ENCODE measurements at places on chromosomes 12 and 14.
A peak's percentile ranks its signal among the peaks of the same experiment; 100 is the strongest.

GRCh38 chr12:49126852-49127763 lies 4.1 kb downstream of the TUBA1B start:
- DNase-seq = no peak

DNA sequence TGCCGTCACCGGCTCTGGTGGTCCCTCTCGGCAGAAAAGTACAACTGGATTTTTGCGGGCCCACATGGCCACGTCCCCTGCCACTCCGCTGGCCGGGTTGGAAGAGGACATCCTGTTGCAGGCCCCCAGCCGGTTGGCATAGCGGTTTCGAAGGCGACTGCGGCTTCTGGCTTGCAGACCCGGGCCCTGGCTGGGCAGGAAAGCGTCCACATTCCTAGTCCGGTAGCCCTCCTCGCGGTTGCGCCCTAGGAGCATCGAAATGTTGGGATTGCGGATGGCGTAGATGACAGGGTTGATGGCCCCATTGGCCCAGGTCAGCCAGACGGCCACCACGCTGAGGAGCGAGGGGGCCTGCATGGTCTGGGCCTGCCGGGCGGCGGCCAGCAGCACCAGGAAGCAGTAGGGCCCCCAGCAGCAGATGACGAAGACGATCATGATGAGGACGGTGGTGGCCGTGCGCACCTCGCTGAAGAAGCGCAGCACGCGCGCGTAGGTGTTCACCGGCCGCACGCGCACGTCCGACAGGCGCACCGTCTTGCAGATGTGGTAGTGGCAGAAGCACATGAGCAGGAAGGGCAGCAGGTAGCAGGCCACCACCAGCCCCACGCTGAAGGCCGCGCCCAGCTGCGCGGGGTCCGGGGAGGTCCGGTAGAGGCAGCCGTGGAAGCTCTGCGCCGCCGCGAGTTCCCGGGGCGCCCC lies 1.2 kb downstream of the GPR135 start:
- DNase-seq = no peak

DNA sequence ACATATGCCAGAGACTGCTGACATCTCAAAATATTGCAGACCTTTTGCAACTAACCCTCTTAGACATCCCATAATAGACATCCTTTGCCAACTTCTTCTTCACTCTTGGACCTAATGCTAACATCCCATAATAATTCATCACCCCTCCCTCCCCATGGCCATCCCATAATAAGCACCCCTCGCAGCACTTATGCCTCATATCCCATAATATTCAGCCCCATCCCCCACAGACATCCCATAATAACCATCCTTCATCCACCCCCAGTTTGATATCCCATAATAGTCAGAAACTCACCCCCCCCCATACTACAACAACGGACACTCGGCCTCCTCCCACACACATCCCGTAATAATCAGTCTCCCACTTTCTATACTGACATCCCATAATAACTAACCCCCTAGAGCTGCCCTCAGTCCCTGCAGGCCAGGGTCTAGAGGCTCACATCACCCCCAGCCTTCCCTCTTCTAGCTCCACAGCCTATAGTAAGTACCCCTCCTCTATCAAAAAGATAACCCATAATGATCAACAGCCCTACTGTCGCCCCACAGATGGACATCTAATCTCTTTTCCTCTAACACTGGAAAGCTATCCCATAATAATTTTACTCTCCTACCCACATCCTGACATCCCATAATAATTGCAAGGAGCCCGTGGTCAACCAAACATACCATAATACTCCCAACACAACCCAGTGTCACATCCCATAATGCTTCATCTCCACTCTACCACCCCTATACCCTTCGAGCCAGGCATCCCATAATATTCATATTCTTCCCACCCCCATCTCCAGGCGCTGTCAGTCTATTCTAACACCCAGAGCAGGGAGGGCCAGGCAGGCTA lies 792 bp upstream of the CHD4 start:
- DNase-seq = peak; percentile 83

DNA sequence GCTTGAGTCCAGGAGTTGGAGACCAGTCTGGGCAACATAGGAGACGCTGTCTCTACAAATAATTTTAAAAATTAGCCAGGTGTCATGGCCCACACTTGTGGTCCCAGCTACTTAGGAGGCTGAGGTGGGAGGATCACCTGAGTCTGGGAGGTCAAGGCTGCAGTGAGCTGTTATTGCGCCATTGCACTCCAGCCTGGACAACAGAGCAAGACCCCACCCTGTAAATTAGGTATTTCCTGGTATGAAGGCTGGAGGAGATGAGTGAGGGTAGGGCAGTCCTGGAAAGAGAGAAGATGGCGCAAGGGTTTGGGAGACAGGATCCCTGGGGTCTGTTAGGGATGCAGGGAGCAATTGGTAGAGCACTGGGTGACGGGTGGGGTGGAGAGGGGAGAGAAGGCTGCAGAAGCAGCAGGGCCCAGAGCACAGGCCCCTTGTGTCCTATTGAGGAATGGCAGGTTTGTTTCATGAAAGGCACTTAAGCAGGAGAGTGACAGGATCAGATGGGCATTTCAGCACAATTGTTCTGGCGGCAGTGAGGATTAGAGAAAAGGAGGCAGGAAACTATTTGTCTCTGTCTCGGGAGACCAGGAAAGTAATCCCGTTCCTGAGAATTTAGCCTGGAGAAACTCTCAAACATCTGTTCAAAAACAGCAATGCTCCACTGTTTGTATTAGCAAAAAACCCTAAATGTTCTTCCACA lies 47.2 kb upstream of the KTN1 start:
- DNase-seq = no peak

DNA sequence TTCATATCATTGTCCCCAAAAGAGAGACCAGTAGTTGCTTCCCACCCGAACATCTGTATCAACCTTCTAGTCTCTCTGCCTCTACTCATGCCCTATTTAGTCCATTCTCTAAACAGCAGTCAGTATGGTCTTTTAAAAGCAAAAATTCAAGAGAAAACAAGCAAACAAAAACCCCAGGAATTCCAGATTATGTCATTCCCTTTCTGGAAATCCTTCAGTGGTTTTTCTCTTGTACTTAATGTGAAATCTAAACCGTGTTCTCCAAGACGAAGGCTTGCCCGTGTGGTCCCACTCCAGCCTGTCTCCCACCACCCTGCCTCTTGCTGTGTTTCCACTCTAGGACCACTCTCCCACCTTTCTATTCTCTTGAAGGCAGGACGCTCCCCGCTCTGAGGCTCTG lies 90.8 kb downstream of the TMEM30B start:
- no peak for DNase-seq

DNA sequence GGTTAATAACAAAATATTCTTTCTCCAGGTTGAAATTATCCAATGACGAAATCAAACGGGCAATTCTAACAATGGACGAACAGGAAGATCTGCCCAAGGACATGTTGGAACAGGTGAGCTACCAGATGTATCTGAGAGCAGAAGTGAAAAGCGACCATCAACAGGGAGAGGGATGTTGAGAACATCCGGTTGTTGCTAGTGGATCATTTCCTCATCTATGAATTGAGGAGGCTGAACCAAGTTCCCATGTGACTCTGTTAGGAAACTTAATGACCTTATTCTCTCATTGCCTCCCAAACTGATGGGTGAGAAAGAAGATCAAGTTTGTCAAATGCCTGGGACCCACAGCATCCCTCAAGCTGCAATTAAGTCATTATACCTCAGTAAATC lies 117.7 kb downstream of the GPR135 start:
- DNase-seq = peak; percentile 95

- peak; percentile 37 for DNase-seq
These were observed 2.2 kb downstream of the PAWR start for GRCh38 chr12:79688376-79689060.

- DNase-seq = peak; percentile 44
These were observed 37.9 kb downstream of the ISCA2 start for GRCh38 chr14:74531467-74531866.

DNA sequence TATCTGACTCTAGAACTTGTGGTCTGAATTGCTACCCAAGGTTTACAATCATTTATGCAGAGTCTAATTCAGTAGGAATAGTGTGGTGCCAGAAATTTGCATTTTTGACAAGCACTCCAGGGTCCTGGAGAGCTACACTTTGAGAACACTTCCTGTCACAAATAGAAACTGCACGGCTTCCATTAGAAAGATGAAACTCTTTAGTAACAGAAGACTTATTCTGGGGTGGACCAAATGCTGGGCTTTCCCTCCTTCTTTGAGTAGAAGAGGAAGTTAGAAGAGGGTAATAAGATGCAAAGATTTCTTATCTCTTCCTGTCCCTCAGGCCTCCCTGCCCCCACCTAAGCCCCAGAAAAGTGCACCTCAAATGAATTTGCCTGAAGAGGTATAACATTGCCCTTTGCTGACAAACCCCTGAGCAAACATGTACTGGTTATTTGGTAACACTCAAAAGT lies 28.4 kb downstream of the DGLUCY start:
- DNase-seq = no peak

DNA sequence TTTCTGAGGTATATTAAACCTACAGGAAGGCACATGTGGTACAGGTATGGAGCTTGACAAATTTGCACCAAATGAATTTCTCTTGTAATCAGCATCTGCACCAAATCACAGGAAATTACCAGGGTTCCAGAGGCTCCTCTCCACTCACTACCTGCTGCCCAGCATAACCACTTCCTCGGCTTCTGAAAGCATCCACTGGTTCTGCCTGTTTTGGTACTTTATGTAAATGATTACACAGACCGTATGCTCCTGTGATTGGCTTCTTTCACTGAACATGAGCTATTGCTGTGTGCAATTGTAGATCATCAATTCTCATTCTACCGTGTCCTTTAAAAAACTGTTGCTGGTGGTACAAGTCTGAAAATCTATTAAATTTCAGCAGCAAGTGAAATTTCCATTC lies 522.1 kb downstream of the TMEM132D start:
- no peak for DNase-seq

DNA sequence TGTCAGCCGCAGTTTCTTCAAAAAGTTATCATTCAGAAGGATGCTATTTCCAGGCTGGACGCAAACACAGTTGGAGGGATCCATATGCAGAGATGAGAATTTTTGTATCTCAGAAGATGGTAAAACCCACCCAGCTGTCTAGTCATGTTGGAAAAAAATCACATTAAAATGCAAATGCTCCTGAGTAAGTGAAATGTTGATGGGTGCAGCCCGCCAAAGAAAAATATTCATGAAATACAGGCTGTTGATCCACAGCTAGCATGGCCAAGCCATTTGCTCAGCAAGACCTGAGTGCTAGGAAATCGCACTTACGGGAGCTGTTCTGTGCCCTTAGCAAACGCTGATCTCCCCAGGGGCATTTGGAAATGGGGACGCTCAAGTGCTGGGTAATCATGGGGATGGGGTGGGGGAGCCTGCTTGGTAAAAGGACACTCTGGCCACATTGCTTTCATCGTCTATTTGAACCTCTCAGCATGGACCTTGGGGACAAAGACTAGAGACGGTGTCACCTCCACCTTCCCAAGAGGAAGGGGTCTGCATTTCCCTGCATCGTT lies 25.7 kb downstream of the TUNAR start:
- DNase-seq = no peak

DNA sequence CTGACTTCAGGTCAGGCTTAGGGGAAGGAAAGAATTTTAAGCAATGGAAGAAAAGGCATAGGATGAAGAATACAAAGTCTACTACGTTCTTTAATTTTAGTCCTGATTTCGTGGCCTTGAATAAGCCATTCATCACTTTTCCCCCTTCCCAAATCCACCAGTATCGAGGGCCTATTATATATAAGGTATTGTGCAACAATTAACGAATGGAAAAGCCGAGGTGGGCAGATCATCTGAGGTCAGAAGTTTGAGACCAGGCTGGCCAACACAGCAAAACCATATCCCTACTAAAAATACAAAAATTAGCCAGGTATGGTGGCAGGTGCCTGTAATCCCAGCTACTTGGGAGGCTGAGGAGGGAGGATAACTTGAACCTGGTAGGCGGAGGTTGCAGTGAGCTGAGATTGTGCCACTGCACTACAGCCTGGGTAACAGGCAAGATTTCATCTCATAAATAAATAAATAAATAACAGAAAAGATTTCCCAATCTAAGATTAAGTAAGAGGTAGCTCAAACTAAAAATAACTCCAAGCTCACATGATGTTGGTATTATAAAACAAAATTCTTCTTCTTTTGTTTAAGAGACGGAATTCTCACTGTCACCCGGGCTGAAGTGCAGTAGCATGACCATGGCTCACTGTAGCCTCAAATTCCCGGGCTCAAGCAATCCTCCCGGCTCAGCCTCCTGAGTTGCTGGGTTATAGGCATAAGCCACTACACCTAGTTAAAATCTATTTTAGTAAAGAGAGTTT lies 58.3 kb upstream of the NR2C1 start:
- DNase-seq = no peak

- no peak for DNase-seq
These were observed 833.1 kb upstream of the SEL1L start for GRCh38 chr14:82366803-82367202.

DNA sequence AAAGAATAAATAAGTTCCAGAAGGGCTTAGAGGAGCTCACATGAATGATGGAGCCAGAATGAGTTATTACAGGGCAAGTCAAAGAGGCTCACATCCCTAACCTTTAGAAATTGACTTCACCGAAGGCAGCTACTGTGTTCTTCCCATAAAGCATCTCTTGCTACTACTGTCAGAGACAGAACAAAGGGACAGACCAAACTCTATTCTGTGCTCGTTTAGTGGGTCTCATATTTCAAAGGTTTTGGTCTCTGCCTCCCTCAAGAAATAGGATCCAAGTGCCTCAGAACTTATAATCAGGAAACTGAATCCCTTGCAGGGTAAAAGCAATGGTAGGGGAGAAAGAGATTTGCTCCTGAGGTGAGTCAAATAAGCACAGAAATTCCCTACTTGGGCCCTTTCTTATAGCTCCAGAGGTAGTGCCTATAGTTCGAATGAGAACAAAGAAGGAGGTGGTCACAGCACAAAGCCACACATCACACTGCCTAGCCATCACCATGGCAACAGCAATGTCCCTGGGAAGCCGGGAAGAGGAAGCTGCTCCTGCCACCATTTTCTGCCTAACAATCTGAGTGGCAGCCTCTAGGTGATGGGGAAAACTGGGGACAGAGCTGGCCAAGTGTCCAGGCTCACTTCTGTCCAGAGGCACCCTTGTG lies 294.9 kb downstream of the FOXN3 start:
- DNase-seq = no peak

DNA sequence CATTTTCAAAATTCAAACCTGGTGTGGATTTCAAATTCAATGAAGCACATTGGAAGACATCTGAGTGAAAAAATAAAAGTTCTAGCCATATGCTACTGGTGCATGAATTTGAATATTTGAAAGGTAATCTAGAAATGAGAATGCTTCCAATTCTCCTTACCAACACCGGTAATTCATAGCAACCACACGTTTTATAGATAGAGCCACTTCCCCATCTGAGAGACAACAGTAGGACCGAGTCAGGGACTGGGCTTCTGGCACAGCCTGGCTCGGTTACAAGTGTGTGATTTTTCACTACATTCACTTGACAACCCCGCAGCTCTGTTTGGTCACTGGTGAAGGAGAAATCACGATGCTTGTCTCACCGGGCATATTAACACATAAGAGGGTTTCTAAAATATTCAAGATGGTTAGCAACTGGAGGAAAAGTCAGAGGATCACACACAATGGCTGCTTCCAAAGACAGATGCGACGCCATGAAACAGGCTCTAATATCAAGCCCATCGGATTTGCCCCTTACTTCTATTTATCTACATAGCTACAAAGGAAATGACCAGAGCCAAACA lies 86.5 kb upstream of the FOXN3 start:
- DNase-seq = no peak
